ENCODE measurements at places on chromosomes 2 and 18.
A peak's percentile ranks its signal among the peaks of the same experiment; 100 is the strongest.

GRCh38 chr18:13067124-13067523 is 76.0 kb downstream of the CEP192 start:
- no peak for DNase-seq

DNA sequence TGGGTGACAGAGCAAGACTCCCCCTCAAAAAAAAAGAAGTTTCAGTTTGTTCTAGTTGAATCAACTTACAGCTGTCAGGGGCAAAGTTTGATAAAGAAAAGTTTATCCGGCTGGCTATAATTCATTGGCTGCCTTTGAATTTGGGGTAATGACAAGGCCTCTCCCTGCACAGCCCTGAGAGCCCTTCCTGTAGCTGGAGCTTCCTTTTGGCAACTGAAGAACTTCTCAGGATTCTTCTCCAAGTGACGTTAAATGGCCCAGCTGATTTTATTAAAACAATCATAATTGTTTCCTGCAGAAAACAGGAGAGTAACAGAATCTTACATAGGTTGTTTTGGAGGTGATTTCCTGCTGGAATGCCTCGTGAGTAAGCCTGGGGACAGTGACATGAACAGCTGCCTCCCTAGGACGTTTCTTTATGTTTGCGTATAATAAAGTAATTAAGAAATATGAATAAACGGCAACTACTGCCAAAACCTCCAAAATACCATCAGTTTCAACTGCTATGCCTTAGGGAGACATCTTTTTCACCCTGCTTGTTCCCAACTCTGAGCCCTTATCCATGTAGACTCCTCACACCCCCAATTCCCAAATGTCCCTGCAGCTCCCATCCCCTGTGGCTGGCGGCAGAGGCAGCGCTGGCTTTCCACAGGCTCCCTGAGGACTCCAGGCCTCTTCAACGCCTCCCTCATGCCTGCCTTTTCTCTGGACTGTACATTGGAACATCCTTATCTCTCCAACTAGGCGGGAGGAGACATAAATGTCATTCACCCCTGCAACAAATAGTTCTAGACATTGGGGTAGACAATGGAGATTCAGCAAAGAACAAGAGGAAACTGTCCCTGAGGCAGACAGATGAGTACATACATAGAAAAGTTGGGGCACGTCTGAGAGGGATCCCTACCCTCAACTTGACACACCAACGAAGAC is 59.2 kb upstream of the FZD7 start:
- no peak for DNase-seq

GRCh38 chr18:46830633-46831032 is 73.8 kb upstream of the ST8SIA5 start:
- no peak for DNase-seq

GRCh38 chr18:58898010-58898799 is 33.5 kb downstream of the ZNF532 start:
- no peak for DNase-seq

DNA sequence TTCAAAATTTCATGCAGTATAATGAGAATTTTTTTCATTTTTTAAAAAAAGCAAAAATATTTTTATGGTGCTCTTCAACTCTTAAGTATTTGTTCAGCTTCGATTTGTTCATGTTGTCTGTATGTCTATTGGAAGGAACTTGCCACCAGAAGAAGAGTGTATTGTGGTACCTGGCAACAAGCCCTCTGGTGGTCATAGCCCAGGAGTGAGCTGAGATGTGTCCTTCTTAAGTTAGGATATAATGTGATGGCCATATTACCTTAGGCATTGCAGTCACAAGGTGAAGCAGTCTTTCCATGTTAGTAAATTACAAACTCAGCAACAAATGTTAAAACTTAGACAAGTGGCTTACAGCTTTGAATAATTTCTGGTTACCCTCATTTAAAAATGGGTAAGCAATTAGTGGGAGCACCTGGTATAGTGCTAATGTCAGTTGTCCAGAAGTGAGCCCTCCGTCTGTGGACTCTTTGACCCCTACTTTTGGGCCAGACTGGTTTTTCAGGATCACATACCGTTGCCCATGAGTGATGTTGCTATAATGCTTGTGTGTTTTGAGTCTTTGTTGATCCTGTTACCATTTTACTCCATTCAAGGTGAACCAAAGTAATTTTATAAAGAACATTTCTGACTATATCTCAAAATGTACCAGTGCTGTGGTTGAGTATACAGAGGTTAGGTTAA is 57.4 kb downstream of the MYO1B start:
- DNase-seq, result peak; percentile 14
